Left ventricle myocardium superior (tissue), 1 donor: ENCODE measurements at places on chromosomes 2 and 18. TPM values are rescaled to one million over a fixed set of nuclear protein-coding genes. Genes with fewer than 3 reads are reported as not detected.

DNA sequence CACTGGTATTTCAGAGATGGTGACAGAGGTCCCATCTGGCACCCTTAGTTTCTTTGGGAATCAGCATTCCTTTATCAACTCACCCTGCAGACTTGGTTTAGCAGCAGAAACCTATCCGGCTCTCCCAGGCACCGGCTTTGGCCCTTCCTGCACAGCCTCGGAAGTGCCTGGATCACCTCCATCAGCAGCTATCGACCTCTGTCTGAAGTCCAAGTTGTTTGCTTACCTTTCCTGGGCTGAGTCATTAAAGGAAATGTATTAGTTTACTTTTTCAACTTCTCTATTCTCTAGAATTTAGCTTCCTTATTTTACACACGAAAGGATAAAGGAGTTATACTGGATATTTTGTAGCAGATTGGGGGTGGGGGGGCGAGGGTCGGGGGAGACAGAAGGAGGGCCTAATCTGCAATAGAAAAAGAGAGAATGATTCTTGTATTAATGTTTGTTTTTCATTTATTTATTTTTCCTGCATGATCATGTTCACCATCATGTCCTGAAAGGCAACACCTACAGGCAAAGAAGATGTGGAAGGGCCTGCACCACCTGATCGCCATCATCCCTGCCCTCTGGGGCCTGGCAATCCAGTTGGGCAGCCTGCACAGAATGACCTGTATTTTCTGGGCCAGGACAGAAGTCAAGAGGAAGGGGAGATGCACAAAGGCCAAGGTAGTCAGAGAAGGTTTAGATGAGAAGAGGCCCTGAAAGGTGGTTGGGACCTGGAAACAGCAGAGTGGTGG is 22.1 kb upstream of the MAT2A start:
- no peak for DNase-seq

DNA sequence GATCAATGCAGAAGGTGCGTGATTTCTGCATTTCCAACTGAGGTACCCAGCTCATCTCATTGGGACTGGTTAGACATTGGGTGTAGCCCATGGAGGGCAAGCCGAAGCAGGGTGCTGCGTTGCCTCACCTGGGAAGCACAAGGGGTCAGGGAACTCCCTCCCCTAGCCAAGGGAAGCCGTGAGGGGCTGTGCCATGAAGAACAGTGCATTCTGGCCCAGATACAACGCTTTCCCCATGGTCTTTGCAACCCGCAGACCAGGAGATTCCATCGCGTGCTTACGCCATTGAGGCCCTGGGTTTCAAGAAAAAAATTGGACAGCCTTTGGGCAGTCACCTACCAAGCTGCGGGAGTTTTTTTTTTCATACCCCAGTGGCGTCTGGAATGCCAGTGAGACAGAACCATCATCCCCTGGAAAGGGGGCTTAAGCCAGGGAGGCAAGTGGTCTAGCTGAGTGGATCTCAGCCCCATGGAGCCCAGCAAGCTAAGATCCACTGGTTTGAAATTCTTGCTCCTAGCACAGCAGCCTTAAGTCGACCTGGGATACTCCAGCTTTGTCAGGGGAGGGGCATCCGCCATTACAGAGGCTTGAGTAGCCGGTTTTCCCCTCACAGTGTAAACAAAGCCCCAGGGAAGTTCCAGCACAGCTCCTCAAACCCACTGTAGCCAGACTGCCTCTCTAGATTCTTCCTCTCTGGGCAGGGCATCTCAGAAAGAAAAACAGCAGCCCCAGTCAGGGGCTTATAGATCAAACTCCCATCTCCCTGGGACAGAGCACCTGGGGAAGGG is 21.7 kb downstream of the TFPI start:
- DNase-seq = no peak

DNA sequence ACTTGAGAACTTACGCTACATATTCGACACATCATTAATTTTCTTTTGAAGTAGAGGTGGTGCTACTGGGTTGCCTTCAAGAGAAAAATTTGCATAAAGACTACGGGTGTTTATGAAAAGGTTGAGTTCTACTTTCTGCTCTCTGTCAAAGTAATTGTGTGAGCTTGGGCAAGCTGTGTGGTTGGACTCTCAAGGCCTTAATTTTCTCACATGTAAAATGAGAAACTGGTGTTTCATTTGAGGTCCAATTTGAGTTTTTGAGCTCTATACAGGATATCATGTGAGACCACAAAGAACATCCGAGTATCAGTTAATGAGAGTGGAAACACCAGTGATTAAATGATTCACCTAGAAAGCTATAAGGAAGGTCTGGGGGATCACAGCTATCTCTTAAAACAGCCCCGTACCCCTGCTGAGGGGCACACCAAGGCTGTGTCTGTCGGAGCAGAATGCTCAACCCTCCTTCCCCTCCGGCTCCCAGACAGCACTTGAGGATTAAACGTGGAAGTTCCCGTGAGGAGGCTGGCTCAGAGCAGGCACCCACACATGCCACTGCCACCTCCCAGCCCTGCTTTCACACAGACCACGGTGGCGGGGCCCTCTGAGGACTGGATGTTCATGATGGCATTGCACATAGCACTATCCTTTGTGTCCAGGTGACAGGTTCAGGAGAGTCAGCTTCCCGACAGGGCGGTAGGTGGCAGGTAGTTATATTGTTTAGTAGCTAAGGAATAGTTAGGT is 191.8 kb downstream of the RNF144A start:
- no peak for DNase-seq

DNA sequence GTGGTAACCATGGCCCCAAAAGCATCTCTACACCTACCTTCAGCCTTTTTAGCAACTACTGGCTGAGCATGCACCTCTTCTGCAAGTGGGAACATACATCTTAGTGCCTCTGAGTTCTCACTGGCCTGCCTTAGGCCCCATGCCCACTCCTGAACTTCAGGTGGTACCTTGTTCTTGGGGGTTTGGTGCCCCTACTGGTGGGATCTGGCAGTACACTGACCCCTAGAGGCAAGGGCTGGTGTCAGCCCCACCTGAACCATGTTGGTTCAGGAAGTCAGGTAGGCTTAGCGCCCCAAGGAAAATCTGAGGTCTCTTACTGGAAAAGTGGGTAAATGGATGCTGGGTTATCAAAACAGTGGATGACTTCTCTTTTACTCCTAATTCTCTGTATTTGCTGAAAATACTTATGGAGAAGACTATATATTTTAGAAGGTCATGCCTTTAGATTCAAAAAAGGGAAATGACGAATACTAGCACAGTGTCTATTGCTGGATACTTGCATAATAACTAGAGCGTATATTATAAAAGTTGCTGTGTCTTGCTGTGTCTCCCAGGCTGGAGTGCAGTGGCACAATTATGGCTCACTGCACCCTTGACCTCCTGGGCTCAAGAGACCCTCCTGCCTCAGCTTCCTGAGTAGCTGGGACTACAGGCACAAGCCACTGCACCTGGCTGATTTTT is 84.6 kb downstream of the RAB31 start:
- DNase-seq = no peak

- peak; percentile 57 for DNase-seq
Measured at GRCh38 chr2:18067588-18068384, 189.3 kb downstream of the KCNS3 start.

GRCh38 chr2:207412787-207413310 is 116.9 kb upstream of the CREB1 start:
- no peak for DNase-seq

DNA sequence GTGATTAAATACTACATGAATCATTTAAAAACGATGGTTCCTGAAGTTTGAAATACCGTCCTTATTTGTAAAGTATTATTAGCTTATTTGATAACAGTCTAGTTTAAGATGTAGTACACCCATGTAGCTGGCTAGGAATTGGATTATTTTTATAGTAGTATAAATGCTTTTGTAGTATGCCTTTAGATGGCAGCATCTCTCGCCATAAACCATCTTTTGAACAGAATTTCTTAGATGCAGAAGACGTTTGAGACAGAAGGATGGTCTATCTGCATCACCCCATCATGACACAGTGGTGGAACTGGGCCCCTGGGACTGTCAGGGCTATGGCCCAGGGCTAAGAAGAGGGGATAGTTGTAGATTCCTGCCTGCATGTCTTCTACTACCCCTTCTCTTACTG is 152.7 kb downstream of the WDSUB1 start:
- no peak for DNase-seq

- peak; percentile 67 for DNase-seq
Measured at GRCh38 chr18:25284861-25285550, 67.0 kb downstream of the ZNF521 start.

The ANKRD30BL gene
- total RNA-seq = not detected

The SMAD2 gene
- 74.8 TPM for total RNA-seq
